Kidney capillary endothelial cell (primary cell): ENCODE measurements at places on chromosomes 2 and 18.

GRCh38 chr2:29817801-29818680, 103.3 kb downstream of the ALK start:
- DNase-seq, result no peak

GRCh38 chr2:226447338-226448300, 352.0 kb downstream of the IRS1 start:
- no peak for DNase-seq

GRCh38 chr2:42960842-42961180, 168.4 kb upstream of the HAAO start:
- DNase-seq, result no peak

DNA sequence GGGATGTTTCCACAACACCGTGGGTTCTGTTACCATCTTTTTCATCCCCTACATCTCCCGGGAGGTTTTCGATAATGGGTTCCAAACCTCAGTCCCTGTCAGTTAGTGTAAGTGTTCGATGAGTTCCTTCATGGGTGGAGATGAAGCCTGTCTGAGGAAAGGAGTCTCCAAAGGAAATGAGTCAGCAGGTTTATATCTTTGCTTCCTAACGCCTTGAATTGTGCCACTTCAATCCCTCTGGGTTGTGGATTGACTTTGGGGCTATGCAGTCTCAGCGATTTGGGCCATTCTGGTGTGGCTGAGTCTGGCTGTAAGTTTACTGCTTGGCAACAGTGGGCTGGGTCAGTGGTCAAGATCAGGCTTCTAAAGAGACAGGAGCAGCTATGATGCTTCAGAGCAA, 1.2 kb downstream of the SERPINB5 start:
- DNase-seq, result no peak

- DNase-seq, result no peak
These were observed 156.1 kb downstream of the MYO1B start for GRCh38 chr2:191401287-191401686.

DNA sequence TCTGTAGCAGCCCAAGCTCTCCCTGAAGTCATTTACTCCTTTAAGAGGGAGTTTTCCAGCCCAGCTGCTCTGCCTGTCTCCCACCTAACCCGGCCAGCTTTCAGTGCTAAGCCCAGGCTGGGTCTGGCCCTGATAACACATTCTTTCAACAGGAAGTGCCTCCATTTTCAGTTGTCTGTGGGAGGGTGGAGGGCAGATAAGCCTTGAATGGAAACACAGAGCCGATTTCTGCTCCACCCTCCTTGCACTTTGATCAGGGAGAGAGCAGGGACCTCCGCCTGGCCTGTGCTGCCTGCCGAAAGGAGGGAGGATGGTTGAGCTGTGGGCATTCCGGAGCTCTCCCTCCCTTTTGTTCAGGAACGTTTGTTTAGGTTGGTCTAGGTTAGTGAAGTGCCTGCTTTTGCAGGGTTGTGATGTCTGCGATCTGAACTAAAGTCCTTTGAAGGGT, 24.8 kb downstream of the GATA6 start:
- DNase-seq, result no peak

DNA sequence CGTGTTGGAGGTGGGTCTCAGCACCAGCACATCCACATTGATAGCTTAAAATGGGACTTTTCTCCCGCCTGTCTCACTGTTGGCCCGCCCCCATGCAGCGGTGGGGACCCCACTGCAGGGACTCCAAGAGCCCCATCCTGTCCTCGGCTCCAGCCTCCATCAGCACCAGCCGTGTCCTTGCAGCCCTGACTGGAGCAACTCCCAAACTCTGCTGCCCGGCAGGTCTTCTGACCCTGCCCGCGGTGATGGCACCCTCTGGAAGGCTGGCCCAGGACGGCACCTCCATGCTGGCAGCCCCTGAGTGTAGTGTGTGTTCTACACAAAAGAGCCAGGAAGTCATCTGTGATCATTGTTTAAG, 41.6 kb upstream of the KCNG2 start:
- DNase-seq, result no peak

DNA sequence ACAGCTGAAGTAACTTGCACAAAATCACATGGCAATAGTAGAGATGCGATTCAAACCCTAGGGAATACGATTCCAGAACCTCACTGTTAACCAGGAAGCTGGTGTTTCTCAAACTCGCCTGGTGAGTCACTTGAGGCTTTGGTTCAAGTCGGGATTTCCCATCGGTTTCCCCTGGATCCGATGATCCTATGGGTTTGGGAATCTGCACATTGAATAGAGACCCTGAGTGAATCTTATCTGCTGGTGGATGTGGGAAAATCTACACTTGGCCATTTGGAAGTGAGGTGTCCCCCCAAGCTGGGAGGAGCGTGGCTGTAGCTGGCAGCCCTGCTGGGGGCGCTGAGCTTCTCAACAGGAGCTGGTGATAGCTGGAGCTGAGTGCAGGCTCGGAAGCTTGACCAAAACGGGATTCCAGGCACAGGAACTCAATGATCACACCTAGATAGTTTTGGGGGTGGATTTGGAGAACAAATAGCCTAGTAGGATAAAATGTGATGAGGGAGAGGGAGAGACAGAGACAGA, 135.4 kb downstream of the PRKCE start:
- no peak for DNase-seq

- DNase-seq, result no peak
These were observed 9.8 kb downstream of the STEAP3 start for GRCh38 chr2:119233326-119234020.

GRCh38 chr2:173552531-173552930, 197.9 kb downstream of the CDCA7 start:
- DNase-seq, result no peak

- DNase-seq, result peak; percentile 69
These were observed 23.9 kb upstream of the CCDC68 start for GRCh38 chr18:54983041-54983686.

GRCh38 chr2:154408786-154409185, 289.7 kb upstream of the KCNJ3 start:
- DNase-seq, result no peak

GRCh38 chr2:152395103-152395502, 60.1 kb downstream of the FMNL2 start:
- no peak for DNase-seq

DNA sequence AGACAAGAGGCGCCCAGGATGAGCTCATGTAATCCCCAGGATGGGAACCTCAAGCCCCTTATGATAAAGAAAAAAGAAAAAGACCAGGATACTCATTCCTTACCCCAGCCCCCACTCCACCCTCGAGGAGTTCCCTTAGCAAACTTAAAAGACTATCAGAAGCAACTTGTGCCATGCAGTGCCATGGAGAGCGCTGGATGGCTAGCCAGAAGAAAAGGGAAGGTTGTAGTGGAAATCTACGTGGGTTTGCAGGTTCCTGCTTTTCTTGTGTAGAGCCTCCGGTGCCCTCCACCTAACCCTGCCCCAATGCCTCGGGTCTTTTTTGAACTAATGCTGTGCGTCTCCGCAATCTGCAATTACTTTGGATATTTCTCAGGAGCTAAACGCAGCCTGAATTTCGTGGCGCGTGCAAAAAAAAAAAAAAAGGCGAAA, 16.2 kb upstream of the BCL11A start:
- DNase-seq, result no peak

DNA sequence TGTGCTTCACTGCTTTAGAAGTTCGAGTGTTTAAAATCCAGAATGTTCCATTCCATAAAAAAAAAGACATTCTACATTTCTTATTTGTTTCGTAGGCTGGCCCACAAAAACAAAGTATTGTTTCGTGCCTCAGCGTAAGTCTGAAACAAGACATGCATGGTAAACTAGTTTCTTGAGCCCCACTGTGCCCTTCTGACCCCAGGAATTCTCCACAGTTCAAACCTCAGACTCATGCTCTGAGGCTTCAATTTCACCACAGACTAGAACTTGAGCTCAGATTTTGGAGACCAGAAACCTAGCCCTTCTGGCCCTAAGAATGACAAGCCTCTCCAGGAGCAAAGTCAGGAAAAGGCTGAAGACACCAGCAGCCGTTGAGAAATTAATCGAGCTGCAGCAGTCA, 151.5 kb downstream of the SLC8A1 start:
- DNase-seq, result no peak

GRCh38 chr2:220451438-220451837, 824.0 kb downstream of the SLC4A3 start:
- no peak for DNase-seq

DNA sequence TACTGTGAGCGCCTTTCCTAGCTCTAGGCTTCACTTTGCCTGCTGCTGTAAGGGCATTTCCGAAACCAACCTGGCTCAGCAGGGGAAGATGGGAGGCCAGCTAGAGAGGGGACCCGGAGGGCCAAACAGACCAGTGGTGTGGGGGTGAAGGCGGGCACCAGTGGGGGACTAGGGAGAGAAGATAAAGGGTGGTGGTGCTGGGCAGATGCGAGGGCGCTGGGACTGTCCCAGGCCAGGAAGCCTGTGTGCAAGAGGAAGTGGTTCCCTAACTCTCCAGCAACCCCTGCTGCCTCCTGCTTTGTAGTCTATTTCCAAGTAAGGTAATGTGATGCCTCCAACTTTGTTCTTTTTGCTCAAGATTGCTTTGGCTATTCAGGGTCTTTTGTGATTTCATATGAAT, 73.1 kb downstream of the DNAH7 start:
- DNase-seq, result no peak

- no peak for DNase-seq
These were observed 63.3 kb downstream of the KCTD18 start for GRCh38 chr2:200446612-200447011.

DNA sequence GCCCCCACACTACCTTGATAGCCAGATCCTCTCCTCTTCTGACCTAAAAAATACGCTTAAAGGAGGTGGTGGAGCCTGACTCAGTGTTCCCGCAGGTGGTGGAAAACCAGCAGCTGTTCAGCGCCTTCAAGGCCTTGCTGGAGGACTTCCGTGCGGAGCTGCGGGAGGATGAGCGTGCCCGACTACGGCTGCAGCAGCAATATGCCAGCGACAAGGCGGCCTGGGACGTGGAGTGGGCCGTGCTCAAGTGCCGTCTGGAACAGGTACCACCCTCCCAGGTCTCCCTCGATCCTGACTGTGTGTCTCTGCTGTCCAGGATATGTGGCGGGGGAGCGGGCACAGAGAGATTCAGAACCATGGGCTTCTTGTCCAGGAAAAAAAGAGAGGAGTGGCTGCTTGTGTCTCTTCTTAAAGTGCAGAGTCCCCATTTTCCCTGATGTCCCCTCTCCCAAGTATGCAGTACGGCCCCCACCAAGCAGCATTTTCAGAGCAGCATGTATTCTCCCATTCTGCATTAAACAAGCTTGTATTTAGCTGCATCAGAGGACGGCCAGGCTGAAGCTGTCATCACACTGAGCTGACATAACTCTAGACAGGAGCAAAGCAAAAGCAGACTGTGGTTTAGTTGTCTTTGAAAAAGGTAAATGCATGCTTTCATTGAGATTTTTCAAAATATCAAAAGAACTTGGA, 101.6 kb downstream of the MTCL1 start:
- DNase-seq, result no peak

DNA sequence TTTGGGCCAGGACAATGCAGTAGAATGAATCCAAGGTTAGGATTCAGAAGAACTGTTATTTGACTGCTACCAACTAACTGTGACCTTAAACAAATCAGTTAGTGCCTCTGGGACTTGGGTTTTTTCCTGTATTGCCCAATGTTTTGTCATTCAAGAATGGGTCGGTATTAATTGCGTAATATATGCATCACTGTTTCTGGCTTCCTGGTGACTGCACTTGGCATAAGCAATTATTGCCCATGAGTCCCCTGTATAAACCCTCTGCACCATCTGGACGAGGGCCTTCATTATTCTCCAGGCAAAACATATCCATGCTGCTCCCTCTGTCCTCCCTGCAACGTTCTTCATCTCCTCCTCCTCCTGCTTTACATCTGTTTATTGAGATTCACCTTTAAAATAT, 255.8 kb upstream of the LRRTM1 start:
- no peak for DNase-seq

DNA sequence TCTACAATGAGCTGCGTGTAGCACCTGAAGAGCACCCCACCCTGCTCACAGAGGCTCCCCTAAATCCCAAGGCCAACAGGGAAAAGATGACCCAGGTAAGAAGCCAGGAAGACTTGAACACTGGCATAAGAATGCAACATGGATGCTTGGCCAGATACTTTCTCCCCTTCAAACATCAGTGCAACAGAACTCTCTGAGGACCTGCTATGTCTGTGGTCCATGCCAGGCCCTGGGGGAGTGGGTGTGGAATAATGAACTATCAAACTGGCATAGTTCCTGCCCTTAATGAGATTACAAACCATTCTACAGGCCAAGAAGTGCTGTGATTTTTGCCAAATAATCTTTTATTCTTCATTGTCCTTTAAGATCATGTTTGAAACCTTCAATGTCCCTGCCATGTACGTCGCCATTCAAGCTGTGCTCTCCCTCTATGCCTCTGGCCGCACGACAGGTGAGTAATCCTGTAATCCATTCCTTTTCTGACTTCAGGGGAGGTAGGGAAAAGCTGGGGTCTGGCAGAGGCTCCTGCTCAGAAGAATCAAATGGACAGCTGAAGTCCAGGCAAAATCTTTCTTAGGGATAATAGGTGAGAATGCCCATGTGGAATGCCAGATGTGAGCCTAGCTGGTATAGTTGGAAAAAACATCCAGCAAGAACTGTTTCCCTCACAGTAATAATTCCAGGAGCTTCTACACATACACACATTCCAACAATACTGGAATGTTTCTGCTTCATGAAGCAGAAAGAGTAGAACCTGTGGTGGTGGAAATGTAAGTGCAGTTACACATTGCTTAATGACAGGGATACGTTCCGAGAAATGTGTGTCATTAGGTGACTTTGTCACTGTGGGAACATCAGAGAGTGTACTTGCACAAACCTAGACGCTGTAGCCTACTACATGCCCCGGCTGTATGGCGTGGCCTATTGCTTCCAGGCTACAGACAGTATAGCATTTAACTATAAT, 16.2 kb downstream of the ACTG2 start:
- DNase-seq, result no peak

- DNase-seq, result no peak
These were observed 117.1 kb upstream of the SERTAD2 start for GRCh38 chr2:64770781-64771334.

GRCh38 chr2:210086292-210086691, 83.9 kb downstream of the RPE start:
- no peak for DNase-seq

DNA sequence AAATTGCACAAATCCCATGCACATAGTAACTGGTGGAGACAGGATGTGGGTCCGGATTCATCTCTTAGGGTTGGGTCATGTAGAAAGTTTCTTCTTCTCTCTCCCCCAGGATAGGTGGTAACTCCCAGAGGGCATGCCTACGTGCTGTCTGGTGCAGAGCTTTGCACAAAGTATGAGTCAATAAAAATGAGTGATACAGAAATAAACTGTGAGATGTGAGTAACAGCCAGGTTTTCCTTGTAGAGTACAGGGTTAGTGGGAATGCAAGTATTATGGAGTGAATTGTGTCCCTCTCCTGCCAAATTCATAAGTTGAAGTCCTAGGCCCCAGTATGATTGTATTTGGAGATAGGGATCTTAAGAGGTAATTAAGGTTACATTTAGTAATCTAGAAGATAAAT, 289.4 kb downstream of the ALK start:
- no peak for DNase-seq
